ENCODE measurements at places on chromosomes 2 and 18.

DNA sequence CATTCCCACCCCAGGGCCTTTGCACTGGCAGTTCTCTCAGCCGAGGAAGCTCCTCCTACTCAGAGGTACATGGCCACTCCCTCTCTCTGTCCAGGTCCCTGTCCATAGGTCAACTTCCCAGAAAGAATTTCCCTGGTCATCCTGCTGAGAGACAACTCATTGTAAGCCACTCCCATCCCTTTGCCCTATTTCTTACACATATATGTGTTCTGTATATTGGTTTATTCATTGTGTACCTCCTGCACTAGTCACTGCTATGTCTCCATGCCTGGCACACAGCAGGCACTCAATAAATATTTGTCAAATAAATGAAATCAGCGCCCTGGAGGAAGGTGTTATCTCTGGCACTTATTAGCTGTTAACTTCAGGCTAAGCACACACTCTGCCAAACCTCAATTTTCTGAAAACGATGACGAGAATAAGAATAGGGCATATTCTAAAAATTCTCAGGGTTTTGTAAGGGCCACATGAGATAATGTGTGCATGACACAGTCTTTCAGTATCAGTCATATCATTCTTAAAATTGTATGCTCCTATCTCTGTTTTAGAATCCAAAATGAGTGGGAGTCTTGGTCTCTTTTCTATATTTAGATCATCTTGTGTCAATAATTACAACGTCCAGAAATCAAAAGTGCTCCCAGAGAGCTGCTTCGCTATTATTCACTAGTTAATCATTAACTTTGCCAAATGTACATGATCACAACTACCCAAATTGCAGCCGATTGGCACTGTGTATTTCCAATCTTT, 198.0 kb downstream of the ALK start:
- no peak for DNase-seq

GRCh38 chr2:170185319-170185718, 7.4 kb downstream of the MYO3B start:
- no peak for DNase-seq

GRCh38 chr2:178361588-178361987, 89.4 kb downstream of the PRKRA start:
- no peak for DNase-seq

DNA sequence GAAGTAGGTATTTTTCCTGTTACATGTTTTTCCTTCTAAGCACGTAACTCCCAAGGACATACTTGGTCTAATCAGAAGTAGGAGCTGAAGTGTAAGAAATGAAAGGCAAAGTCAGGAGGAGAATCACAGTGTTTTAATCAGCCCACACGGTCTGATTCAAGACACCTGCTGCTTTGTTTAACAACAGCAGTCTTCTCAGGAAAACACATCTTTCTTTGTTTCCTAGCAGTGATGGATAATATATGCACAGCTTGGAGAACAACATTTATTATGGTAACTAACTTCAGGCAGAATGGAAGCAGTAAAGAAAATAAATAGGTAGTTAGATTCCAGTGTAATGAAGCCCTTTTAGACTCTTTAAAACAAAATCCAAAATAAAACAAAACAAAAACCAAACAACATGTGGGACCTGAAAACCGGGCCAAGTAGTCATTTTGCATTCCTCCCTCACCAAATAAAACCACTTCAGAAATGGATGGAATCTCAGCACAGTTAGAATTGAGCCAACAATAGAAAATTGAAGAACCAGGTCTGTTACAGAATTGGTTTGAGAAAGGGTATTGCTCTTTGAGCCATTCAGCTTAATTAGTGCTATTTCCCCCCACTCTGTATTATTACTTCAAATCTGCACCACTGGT, 61.1 kb upstream of the UGP2 start:
- no peak for DNase-seq

DNA sequence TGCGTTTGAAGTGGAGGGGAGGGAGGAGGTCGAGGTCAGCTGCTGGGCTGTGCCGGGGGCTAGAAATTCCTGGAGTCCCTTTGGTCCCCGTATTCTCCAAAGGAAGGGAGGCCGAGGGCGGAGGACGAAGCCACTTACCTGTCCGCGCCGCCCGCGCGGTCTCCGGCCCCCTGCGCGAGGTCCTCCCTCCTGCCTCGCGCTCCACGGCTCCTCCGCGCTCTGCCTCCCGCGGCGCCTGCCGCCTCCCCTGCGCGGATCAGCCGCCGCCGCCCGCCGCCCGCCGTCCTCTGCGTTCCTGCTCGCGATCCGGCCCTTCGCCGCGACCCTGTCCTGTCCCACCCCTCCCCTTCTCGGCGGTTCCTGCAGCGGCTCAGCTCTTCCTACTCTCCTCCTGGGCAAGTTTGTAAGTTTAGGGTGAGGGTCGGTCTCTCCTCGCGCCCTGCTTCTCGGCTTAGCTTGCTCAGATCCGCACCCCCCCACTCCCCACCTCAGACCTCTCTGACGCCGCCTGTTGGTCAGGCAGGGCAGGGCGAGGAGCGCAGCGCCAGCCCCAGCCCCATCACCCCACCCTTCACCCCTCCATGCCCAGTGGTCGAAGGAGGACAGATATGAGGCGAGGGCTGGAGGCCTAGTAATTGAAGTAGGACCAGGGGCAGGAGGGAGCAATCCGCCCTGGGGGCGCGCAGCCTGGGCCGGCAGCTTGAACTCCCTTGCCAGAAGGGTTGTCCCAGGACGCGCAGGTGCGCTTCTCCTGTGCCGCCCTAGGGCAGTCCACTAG, 9.7 kb upstream of the SKOR2 start:
- DNase-seq: no peak

DNA sequence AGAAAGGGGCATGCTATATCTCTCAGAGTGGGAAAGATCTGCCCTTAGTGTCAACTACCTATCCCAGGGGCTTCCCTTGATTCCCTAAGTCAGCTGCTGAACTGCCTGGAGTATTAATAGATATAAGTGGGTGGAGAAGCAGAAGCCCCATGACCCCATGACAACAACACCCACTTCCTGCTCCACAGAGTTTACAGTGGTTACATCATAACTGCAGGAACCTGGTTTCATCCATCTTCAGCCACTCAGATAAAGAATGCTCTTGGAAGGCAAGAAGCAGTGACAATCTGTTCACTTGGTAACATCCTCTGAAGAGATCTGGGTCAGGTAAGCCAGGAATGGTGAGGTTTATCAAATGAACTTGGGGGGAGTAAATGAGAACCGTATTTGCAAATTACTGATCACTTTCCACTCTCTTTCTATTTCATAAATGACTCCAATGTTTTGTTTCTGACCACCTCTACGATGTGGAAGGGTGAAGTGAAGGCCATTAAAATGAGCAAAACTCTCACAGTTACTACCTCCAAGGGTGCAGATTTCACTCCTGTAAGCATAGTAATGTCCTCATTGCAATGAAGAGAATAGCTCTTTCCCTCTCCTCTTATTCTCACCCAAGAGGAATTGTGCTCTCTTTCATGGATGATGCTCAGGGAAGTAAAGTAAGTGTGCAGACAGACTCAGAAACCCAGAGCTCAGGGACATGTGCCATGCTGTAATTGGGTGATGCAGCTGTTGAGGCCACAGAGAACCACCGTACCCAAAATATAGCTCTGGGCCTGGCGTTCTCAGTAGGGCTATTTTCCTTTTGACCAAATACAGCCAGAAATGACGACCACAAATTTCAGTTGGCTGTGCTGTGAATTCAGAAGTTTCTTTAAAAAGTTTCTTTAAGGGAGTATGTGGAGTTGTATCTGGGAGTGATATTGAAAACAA, 192.8 kb upstream of the APCDD1 start:
- no peak for DNase-seq

DNA sequence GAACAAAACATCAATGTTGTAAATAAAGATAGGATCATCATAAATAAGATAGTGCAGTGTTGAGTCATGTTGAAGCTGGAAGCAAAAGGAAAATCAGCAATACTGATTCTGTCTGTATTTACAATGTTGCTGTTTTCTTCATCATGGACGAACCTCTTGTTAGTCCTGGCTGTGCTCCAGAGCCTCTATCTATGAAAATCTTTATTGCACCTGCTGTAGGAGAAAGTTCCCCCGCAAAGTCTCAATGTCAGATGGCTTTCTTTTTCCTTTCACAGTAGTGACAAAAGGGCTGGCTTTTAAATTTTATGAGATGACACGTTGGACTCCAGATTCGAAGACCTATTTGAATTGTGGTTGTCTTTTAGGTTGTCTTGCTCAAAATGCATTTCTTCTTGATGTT, 98.5 kb upstream of the LRRTM1 start:
- DNase-seq: no peak

- DNase-seq: no peak
Observed at GRCh38 chr2:134109725-134110124, 144.1 kb upstream of the MGAT5 start.

DNA sequence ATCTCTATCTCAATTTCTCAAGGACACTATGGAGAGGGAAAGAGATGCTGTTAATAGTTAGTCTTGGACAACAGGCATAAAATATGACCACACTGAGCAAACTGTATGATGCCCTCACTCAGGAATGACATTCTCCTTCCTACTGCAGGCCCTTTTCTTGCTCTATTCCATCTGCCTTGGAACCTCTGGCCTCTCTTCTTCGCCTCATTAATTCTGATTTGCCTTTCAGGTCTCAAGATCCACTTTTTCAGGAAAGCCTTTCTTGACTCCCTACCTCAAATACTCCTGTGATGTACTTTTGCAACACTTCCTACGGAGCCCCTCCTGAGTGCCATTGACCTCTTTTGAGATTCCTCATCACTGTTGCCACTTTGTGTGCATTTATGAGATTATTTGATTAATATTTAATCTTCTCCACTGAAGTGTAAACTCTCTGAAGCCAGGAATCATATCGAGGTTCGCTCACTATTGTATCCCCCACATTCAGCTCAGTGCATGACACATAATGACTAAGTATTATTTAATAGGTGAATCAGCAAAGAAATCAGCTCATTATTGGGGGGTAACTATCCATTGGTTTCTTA, 21.3 kb upstream of the SPP2 start:
- DNase-seq: no peak

GRCh38 chr2:64291181-64291580, 147.0 kb upstream of the PELI1 start:
- no peak for DNase-seq
